Esophagus squamous epithelium (tissue), 5 donors: ENCODE measurements at places on chromosomes 5 and 9.

GRCh38 chr5:78496373-78496772 is 136.0 kb downstream of the SCAMP1 start:
- DNase-seq: no peak

- no peak for DNase-seq
Observed at GRCh38 chr5:178895615-178896571, at the start of gene ZFP2. Gene ZFP2 (plus strand): TSS chr5:178895913. CDS start chr5:178931314, 35,401 bp downstream.

GRCh38 chr5:159061179-159061796 is 38.4 kb downstream of the EBF1 start:
- DNase-seq: no peak

DNA sequence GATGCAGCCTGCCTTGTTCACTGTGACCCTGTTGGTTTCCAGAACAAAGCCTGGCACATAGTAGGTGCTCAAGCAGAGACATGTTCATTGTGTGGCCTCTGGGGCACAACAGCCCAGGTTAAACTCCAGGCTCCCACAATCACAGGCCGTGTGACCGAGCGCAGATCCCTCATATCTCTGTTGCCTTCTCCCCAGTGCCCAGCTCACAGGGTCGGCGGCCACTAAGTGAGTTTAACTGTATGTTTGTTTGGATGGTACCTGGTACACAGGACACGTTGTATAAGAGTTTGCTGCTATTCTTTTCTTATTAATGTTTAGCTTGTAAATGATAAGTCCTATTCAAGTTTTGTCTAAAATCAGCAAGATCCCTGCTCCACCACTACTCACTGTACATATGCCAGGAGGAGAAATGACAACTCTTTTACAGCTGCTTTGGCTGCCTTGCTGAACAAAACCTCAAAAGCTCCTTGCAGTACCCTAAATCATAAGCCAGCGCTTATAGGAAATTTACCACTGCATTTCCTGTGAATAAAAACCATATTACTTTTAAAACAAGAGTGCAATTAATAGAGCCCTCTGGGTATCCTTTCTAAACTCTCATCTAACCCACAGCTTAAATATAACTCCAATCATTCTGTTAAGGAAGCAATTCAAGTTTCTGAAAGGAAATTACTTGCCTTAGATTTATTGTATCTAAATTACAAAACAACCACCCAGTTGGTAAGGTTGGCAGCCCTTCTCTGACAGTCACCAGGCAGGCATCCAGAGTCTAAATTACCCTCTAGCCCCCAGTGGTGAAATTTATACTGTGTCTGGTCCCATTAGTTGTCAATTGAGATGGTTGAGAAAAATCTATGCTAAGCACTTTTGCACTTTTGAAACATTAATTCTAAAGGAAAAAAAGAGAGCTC is 379.4 kb downstream of the SEMA5A start:
- DNase-seq: no peak

DNA sequence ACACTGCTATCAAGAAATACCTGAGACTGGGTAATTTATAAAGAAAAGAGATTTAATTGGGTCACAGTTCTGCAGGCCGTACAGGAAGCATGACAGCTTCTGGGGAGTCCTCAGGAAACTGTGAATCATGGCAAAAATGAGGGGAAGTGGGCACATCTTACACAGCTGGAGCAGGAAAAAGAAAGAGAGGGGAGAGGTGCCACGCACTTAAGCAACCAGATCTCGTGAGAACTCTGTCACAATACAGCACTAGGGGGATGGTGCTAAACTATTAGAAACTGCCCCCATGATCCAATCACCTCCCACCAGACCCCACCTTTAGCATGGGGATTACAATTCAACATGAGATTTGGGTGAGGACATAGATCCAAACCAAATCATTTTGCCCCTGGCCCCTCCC is 105.5 kb upstream of the CPLX2 start:
- no peak for DNase-seq

GRCh38 chr5:76216748-76217147 is 133.6 kb downstream of the SV2C start:
- DNase-seq: no peak

DNA sequence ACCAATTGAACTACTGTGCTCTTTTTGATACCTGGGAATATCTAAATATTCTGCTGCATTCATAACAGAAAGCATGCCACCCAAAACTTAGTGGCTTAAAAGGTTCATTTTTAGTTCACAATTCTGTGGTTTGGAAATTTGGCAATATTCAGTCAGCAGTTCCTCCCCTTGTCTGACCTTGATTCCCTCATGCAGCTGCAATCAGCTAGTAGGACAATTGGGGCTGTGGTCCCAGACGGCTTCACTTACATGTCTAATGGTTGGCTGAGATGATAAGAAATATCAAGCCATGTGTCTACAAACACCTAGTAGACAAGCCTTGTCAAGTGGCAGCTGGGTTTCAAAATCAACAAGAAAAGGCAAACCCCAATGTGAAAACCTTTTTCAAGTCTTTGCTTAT is 51.3 kb downstream of the ANXA1 start:
- DNase-seq: no peak

DNA sequence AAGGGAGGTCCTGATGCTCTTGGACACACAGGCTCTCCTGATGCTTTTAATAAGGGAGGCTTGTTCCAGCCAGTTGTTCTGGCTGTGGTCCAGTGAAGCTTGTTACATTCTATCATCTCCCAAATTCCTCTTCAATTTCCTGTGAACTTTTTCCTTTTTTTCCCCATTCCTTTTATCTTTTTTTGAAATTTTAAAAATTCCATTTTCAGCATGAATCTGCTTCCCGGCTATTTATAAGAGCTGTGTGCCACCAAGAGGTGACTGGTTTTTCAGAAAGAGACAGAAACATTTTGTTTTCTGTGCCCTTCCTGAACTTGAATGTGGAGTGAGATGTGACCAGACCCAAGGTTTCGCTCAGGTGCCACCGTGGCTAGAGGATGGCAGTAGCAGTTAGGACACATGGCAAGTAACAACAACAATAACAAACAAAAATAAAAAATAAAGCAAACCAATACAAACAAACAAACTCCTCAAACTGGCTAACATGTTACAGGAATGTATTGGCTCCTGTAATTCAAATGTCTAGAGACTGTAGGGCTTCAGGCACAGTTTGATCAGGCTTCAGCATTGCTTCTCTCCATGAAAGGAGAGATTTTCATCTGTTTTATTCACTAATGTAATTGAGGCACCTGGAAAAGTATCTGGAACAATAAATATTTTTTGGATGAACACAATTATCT is 121.1 kb downstream of the BOD1 start:
- no peak for DNase-seq

DNA sequence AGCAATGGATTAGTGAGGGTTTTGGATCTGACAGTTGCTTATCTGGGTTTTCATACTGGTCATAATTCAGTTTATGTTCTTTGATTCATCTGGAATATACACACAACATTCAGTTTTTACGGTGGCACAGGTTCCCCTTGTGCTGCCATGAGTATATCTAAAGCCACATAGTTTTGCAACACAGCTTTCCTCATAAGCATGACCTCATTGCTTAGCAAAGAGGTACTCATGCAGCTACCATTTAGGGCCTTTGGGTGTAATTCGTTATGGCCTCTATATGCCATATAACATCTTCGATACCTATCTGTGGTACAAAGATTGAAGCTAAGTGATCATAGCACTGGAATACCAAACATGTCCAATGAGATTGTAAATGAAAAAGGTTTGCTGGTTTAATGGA is 2.9 kb upstream of the RBM22 start:
- no peak for DNase-seq

DNA sequence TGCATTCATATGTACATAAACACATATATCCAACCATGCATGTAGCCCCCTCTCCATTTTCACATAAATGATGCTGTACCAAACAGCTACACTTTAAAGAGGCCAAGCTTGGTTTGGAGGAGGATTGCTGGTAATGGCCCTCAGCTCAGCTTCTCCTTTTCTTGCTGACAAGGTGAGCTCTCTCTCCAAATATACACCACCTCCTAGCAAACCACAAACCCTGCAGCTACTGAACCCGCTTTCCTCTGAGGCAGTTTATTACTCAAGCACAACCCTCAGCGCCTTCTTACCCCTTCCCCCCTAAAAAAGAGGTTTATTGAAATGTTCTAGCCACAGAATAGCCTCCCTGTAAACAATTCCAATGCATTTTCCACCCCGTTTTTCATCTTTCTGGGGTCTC is 54.0 kb downstream of the ALG2 start:
- no peak for DNase-seq

GRCh38 chr5:1753490-1753889 is 46.1 kb downstream of the MRPL36 start:
- no peak for DNase-seq

GRCh38 chr5:124194282-124194681 is 552.2 kb downstream of the ZNF608 start:
- no peak for DNase-seq

DNA sequence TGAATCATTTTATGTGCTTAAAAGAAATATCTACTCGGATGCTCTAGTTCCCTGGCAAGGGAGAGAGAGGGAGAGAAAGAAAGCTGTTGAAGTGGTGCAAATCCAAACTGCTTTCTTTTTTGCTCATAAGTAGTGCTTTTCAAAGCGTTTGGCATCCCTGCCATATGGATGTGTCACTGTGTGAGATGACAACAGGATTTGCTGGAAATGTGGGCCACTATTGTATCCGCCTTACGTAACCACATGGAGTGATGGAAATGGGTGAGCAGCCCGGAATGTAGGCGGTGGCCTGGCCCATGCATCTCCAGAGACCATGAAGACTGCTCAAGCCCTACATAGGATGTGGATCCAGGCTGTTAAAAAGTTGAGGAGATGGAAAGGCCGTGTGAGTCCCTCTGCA is 30.8 kb downstream of the TJP2 start:
- DNase-seq: no peak

GRCh38 chr9:98215821-98216220 is 23.4 kb upstream of the CORO2A start:
- no peak for DNase-seq

DNA sequence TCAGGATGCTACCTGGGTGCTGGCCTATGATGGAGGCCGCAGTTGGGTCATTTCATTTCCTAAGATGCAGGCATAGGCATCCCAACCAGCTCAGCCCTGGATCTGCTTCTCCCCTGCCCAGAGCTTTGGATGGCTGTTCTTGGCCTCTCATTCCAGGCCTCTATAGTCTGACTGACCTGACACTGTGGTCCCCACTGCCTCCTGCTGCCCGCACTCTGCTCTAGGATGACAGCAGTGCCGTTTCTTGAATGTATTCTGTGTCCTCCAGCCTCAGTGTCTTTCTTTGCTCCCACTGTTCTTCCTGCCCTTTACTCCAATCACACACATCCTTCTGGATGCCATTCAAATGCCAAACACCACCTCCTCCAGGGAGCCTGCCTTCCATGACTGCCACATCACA is 235.7 kb downstream of the HSPA4 start:
- DNase-seq: no peak

DNA sequence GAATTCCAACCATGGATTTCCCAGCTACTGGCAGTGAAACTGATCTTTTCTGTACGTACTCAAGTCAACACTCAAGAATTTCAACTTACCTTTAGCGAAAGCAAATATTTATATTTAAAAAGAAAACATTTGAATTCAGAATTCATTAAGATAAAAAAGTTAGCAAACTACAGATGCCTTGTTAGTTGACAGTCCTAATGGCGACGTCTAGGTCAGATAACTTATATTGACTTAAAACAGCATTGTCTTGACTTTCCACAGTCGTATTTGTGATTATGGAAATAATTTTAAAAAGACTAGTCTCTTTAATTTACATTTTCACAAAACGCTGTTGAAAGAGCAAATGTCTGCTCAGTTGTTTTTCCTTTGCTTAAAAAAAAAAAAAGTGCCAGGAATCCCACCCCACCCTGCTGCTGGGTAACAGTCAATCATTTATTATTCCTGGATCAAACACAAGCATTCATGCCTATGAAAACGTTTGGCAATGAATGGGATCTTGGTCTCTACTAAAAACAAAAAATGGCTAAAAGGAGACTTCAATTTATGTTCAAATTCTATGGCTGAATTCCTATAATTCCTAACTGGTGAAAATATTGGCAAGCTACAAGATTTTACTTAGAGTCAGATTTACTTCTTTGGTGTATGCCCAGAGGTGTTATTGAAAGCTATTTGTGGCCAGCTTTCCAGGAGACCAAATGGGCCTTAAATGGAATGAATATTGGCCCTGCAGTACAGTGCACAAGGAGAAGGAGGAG is 22.0 kb downstream of the OR2S2 start:
- no peak for DNase-seq

DNA sequence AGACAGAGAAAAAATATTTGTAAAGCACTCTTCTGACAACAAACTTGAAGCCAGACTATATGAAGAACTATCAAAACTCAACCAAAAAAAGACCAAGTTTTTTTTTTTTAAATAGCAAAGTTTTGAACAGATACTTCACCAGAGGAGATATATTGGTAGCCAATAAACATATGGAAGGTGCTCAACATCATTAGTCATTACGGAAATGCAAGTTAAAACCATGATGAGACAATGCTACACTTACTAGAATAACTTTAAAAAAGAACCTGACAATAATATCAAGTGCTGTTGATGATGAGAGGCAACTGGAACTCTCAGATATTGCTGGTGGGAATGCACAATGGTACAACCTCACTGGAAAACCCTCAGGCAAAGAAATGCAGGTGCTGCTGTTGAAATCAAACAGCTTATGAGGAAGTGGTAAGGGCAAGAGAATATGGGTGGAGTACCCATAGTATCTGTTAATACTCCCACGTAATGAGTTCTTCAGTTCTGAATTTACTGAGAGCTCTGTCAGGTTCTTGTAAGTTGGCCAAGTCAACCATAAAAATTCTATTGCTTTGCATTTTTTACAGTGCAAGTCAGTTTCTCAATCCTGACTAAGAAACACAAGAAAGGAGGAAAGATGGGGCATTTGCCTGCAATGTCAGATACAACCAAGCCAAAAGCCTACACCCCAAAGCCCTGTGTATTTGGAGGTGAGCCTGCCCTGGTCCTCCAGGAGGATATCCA is 87.3 kb upstream of the GNAQ start:
- DNase-seq: no peak

GRCh38 chr9:105305856-105306255 is 61.4 kb downstream of the SLC44A1 start:
- no peak for DNase-seq

- no peak for DNase-seq
Observed at GRCh38 chr5:7745882-7746610, 104.9 kb downstream of the CFAP90 start.

DNA sequence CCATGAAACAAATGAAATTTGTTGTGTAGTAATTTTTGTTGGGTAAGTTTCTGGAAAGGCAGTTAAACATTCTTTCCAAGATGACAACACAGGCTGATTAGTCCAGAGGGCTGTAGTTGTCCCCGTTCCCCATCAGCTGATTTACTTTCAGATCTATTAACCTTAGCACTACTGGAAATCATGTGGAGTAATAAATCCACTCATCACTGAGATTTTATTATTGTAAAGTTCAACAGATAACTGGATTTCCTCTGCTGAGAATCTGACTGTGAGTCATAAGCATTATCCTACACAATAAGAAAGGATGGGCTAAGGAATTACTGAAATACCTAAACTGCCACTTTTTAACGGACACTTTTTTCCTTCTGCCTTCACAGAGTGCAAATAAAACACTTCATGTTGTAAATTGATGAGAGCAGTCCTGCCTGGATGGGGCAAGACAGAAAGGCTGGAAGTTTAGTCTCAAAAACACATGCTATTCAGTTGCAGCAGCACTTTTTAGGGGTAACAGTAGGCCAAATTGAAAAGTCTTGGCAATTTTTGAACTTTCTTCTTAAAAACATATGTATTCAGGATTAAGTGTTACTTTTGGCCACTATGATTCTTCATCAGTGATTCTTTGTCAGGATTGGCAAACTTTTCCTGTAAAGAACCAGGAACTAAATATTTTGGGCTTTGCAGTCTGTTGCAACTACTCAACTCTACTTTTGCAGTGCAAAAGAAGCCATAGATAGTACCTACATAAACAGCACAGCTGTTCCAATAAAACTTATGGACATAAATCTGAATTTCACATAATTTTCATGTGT is 7.0 kb downstream of the STOM start:
- DNase-seq: no peak

- no peak for DNase-seq
Observed at GRCh38 chr9:101566904-101567724, 27.7 kb downstream of the PPP3R2 start.
